ENCODE measurements at places on chromosomes 6 and 20. TPM values are rescaled to one million over a fixed set of nuclear protein-coding genes. Genes with fewer than 3 reads are reported as not detected.

The GNRH2 gene
- not detected for total RNA-seq

The PRR18 gene
- total RNA-seq = 3.2 TPM

The SPATS1 gene
- total RNA-seq = 0.30 TPM

DNA sequence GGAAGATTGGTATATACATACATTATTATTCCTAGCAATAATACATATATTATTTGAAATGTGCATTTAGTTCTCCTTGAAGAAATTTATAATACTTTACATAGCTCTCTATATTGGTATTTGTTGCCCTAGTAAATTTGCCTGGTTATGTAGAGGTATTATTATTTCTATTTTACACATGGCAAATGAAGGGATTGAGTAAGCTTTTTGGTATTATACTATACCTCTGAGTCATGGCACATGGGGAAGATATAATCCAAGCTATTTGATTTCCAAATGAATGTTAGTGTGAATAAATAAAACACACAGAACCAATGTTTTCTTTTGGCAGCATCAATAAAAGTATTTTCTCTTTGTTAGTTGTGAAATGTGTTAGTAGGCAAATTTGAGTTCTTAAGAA, 409.6 kb upstream of the SLC35B3 start:
- H3K4me1 ChIP-seq = no peaks in the 10 kb centered on the region
- H3K4me3 ChIP-seq = no peak overlapping the region
- H3K27me3 ChIP-seq = no peaks in the 10 kb centered on the region
- H3K36me3 ChIP-seq = no peaks in the 10 kb centered on the region
- H3K27ac ChIP-seq = no peak overlapping the region

DNA sequence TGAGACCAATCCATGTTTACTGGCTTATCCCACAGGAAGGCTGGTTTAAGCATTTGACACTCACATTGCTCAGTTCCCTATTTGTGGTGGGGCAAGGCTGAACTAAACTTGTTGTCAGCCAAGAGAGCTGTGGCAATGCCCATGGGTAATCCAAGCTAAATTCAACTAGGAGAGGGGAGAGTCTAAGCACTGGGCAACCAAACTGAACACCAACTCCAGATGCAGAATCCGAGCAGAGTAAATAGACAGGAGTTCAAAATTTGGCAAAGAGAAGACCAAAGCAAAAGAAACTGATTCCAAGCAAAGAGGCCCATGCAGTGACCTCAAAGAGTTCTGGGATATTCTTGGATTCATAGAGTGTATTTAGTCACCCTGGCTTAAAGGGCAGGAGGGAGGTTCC, 106.5 kb upstream of the NT5E start:
- H3K4me3 ChIP-seq = no peak overlapping the region
- H3K4me1 ChIP-seq = no peaks in the 10 kb centered on the region
- no peaks in the 10 kb centered on the region for H3K36me3 ChIP-seq
- DNase-seq = no peak
- H3K27me3 ChIP-seq = no peaks in the 10 kb centered on the region

GRCh38 chr6:5930143-5930770, 76.5 kb downstream of the NRN1 start:
- H3K4me1 ChIP-seq = no peaks in the 10 kb centered on the region
- DNase-seq = no peak
- H3K27ac ChIP-seq = no peak overlapping the region
- no peaks in the 10 kb centered on the region for H3K36me3 ChIP-seq
- no peak overlapping the region for H3K4me3 ChIP-seq
- no peaks in the 10 kb centered on the region for H3K27me3 ChIP-seq

GRCh38 chr6:5718231-5718947, 288.3 kb downstream of the NRN1 start:
- no peak for DNase-seq
- H3K27me3 ChIP-seq = no peaks in the 10 kb centered on the region
- no peaks in the 10 kb centered on the region for H3K4me1 ChIP-seq
- no peaks in the 10 kb centered on the region for H3K36me3 ChIP-seq
- H3K27ac ChIP-seq = no peak overlapping the region

GRCh38 chr20:46371656-46372055, 34.8 kb downstream of the ELMO2 start:
- H3K4me3 ChIP-seq = no peak overlapping the region
- no peaks in the 10 kb centered on the region for H3K27me3 ChIP-seq
- H3K27ac ChIP-seq = no peak overlapping the region
- H3K36me3 ChIP-seq = peaks cover 82% of the 10 kb centered on the region
- no peak for DNase-seq

DNA sequence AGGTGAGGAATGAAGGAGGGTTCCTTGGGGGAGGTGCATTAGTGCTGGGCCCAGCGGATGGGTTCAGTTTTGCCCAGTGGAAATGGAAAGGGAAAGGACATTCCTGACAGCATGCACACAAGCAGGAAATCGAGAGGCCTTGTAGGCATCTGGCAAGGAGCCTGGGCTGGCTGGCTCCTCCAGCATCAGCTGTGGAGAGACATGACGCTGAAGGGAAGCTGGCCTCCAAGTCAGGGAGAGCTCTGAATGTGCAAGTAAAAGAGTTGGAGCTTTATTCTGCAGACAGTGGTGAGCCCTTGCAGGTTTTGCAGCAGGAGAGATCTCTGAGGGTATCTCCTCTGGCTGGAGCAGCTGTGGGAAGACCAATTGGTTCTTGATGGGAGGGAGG, 154.3 kb downstream of the MRPL14 start:
- no peak overlapping the region for H3K27ac ChIP-seq
- H3K27me3 ChIP-seq = no peaks in the 10 kb centered on the region
- H3K4me3 ChIP-seq = no peak overlapping the region
